Frontal cortex (tissue), 4 donors: ENCODE measurements at places on chromosomes 7 and 10. TPM values are rescaled to one million over a fixed set of nuclear protein-coding genes. Genes with fewer than 3 reads are reported as not detected.

GRCh38 chr10:7561216-7561893 lies 105.4 kb downstream of the ITIH5 start:
- no peak for DNase-seq

DNA sequence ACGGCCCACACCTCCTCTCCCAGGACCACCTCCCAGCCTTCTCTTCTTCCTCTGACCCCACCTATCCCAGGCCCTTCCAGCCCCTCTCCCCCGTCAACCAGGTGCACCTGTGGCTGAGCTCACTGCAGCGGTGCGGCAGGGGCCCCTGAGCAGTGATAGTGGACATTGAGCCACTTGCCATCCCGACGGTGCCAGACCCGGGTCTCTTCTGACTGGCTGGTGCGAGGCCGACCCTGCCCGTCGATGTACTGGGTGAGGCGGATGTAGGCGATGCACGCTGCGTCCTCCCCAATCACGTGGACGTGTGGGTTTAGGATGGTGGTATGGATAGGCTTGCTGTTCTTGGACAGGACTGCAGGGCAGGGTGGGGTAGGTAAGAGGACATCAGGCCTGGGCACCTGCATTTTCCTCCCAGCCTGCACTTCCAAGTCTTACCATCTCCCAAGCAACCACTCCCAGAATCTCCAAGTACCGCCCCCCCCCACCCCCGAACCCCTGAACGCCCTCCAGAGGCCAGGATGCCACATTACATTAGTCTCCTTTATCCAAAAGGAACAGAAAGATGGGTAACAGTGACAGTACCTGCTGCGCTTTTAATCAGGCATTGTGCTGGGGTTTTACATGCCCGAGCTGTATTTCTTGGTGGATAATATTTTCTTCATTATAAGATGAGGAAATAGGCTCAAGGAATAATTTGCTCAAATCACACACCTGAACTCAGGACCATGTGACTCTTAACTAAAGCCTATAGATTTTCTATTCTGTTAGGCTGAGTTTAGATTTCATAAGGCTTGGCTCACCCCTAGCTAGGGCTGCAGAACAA lies 3.7 kb upstream of the NDST2 start:
- DNase-seq = no peak

- DNase-seq = no peak
Observed at GRCh38 chr7:129317450-129317849, 92.6 kb downstream of the AHCYL2 start.

- DNase-seq = no peak
Observed at GRCh38 chr7:5629941-5630340, 151.5 kb downstream of the RNF216 start.

DNA sequence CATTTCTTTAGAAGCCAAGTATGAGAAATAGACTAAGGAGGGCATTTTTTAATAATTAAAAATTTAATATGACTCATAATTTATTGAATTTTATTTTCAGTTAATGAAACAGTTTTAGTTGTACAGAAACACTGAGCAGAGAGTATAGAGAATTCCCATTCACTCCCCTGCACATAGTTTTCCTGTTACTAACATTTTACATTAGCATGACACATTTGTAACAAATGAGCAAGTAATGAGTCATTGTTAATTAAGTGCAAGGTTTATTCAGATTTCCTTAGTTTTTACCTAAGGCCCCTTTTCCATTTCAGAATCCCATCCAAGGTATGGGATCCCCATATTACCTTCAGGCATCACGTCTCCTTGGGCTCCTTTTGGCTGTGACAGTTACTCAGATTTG lies 271.5 kb upstream of the FZD8 start:
- DNase-seq = no peak

- DNase-seq = peak; percentile 46
Observed at GRCh38 chr10:87659571-87660483, at the start of gene PAPSS2. Gene PAPSS2 (plus strand): TSS chr10:87659878. CDS start chr10:87659982, 104 bp downstream.

- DNase-seq = no peak
Observed at GRCh38 chr7:102063690-102064180, 222.9 kb upstream of the SH2B2 start.

- DNase-seq = no peak
Observed at GRCh38 chr10:125983656-125984055, 87.3 kb downstream of the FANK1 start.

GRCh38 chr10:119209736-119210355 lies 2.5 kb downstream of the GRK5 start:
- DNase-seq = no peak

DNA sequence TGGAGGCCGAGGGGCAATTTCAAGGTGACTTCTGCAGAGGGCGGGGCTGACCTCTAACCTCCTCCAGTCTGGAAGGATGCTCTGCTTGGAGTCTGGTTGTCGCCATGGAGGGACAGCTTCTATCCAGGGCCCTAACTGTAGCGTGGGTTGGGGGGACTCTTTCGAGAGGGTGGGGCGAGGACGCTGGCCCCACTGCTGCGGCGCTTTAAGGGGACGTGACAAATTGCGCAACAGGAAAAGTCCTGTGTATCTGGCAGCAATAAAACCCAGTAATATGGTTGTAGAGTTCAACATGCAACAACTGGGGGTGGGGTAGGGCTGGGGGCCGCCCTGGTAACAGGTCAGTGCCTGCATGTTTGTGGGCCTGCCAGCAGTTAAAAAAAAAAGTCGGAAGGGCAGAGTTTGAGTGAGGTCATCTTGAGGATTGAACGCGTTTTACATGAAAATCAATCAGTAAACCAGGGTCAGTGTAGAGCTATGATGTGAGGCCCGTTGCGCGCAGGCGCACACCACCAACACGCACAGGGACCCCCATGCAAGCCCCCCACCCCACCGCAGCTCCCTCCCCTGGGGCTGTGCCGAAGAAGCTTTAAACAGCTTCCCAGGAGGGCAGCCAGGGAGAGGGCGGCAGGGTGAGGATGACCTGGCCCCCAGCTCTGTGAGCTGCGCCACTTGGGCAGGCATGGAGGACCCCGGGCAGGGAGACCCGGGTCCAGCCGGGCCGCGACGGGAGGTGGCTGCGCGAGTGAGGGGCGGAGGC lies 4.3 kb downstream of the SHH start:
- DNase-seq = no peak

GRCh38 chr10:132548106-132548823 lies 10.7 kb downstream of the INPP5A start:
- no peak for DNase-seq

- no peak for DNase-seq
Observed at GRCh38 chr7:106041140-106041717, 70.9 kb downstream of the SYPL1 start.

GRCh38 chr7:54336800-54337199 lies 205.4 kb upstream of the VSTM2A start:
- DNase-seq = no peak

GRCh38 chr10:132231656-132232022 lies 44.9 kb downstream of the DPYSL4 start:
- no peak for DNase-seq

DNA sequence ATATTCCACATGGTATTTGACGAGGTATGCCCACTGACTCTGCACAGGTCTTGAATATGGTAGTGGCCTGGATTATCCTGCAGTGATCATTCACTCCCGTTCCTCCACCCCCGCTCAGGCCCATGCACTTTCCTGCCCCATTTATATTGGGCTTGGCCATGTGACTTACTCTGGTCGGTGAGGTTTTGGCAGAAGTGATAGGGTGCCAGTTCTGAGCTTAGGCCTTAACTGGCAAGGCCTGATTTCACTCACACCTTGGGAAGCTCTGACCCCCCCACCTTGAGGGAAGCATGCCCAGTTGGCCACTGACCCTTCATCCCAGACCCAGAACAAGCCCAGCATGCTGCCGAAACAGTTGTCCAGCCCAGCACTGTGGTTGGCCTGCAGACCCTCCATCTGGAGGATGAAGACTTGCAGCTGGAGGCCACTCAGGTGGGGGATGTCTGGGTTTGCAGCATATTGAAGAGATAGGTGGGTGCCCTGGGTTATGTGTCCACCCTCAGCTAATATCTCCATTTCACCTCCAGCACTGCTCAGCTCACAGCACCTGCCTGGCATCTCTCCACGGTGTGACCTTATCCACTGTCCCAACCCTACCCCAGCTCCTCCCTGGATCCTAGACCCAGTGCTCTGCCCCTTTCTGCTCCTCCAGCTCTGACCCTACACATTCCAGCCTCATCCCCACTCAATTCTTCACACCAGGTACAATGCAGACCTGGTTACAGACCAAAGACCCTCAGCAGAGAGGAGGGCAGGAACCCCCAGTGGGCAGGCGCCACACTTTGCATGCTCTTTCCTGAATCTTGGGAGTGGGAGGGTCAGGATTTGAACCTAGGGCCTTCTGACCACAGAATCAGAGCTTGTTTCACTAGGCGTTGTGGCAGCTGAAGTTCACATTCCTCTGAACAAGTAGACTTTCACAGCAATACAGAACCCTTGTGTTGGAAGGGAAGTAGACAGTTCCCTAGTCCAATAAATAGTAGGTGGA lies 138.1 kb upstream of the CHST15 start:
- no peak for DNase-seq

DNA sequence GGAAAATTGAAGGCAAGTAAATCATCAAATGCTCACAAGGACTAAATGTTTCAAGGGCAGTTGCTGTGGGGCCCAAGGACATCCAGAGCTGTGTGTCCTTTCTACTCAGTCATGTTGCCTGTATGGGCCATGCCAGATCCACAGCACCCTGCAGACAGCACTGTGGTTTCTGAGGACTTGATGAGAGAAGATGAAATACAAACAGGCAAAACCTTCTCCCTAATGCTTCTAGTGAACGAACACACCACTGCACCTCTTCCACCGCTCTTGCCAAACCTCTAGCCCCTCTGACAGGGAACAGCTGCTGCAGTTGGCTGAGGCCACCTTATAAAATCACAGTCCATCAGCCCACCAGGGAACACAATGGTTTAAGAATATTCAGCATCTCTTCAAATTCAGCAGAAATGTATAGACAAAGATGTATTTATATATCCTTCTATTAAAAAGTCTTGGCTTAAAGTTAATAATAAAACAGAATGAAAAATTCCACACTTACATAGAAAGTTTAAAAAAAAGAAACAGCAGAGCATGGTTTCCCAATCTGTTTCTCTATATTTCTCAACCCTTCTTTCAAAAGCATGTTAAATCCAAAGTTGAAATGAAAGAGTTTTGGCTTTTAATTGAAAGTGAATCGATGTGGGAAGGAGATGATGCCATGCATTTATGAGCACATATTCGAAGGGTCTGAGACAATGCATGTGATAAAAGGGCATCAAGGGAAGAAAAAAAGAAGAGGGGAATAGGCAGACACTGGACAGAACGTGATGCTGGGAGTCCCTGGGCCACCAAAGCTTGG lies 14.0 kb downstream of the CYP3A7 start:
- no peak for DNase-seq

DNA sequence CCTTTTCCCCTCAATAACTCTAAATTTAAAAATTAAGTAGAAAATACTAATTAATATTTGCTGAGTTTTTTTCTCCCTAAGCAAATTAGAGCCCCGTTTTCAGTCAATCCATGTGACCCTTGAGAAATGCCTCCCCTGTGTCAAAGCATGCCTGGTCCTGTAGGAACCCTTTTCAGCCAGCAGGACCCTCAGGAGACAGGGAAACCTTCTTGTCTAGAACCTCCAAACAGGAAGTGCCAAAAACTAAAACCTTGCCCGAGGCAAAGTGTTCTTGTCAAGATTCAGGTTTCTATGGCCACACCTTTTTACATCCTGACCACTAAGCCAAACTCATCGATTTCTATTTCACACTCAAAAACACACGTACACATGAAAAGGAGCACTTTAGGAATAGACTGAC lies 60.1 kb upstream of the NFE2L3 start:
- DNase-seq = no peak

DNA sequence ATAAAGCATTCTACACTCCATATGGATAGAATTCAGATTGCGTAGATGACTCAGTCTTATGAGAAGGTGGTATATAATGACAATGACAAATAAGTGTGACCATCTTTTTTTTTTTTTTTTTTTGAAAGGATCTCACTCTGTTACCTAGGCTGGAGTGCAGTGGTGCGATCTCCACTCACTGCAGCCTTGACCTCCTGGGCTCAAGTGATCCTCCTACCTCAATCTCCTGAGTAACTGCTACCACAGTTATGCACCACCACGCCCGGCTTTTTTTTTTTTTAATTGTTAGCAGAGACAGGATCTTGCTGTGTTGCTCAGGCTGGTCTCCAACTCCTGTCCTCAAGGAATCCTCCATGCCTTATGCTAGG lies 43.2 kb upstream of the NRP1 start:
- no peak for DNase-seq

DNA sequence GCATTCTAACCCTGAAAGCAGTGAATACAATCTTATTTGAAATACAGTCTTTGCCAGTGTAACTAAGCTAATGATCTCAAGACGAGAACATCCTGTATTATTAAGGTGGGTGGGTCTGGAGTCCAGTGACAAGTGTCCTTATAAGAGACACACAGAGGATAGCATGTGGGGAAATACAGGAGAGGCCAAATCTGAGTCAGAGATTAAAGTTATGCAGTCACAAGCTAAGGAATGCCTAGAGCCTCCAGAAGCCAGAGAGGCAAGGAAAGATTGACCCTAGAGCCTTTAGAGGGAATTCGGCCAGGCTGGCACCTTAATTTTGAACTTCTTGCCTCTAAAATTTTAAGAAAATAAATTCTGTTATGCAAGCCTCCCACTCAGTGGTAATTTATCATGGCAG lies 87.5 kb upstream of the HGF start:
- DNase-seq = no peak

DNA sequence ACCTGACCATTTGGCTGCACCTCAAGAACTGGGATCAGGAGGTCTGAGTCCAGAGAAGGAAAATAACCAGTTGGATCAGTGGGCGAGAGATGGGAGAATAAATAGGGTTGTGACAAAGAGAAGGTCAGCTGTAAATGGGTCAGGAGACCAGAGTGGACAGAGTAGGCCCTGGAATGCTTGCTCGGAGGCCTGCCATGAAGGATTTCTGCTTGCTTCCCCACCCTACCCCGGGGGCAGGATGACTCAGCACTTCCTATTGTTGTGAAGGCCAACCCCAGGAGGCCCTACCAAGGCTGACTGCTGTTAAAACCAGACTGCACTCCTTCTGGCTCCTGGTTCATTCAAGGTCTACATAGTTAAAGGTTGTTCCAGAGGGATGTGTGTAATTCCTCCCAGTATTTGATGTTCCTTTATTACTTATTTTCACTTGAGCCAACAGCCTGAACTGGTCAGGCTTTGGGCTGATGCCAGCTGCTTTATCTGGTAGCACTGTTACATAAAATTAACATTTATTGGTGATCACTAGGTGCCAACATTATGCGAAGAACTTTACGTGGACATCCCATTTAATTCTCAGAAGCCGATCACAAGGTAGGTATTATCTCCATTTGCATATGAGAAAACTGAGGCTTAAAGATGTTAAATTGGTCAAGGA lies 27.3 kb upstream of the IFRD1 start:
- peak; percentile 20 for DNase-seq

- no peak for DNase-seq
Observed at GRCh38 chr10:3877211-3878000, 92.4 kb upstream of the KLF6 start.

LMBR1 gene
- 207 TPM for total RNA-seq

CLEC5A gene
- not detected for total RNA-seq

SFXN4 gene
- total RNA-seq = 21.6 TPM

NUTM2B gene
- 1.6 TPM for total RNA-seq

NPSR1 gene
- total RNA-seq = not detected

RBM48 gene
- 20.0 TPM for total RNA-seq

LRIT2 gene
- not detected for total RNA-seq

STEAP4 gene
- 0.41 TPM for total RNA-seq

KIAA1217 gene
- total RNA-seq = 4.1 TPM

AKR1D1 gene
- total RNA-seq = not detected

PDZD8 gene
- total RNA-seq = 22.0 TPM

TDRD1 gene
- total RNA-seq = 0.41 TPM
